ENCODE measurements at places on chromosomes 1 and 21.

DNA sequence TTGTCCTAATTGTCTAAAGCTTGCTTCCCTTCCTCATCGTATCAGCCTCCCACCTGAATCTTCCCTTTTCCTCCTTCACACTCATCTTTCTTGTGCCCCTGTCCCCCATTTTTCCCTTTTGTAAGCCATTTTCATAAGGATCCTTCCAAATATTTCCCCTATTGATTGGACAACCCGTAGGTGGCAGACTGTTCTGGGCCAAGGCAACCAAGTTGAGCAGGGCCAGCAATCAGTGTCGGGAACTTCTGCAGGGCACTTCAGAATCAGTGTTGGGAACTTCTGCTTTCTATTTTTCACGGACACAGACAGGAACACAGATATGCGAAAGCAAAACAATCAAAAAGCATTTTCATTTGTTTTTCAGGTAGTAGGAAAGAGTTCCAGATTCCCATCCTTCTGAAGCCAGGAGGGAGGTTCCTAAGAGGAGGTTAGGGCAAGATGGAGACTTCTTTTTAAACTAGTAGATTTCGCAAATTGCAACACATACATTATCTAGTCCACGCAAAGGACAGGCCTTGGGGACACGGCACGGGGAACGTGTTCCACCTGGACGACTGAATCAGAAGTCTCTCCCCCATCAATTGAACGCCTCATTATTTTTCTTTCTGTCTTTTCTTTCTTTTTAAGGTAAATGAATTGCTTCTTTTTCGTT, 691 bp upstream of the MPZL1 start:
- DNase-seq: peak; percentile 70

- DNase-seq: no peak
These were observed 71.8 kb upstream of the SAMSN1 start for GRCh38 chr21:14617871-14618270.

DNA sequence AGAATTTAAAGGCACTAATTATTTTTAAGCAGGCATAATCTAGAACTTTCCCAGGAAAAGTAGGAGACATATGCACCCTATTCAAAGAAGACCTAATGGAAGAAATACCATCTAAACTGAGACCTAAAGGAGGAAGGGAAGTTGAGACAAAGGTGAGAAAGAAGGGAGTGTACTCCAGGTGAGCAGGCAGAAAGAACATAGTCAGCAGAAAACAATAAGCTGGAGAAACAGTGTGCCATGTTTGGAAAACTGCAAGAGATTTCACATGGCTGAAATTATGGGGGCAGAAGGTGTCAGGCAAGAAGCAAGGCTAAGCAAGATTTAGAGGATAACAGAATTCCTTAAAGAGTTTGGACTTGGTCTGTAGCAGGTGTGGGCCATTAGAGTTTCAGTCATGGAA, 167.0 kb upstream of the USP25 start:
- no peak for DNase-seq

DNA sequence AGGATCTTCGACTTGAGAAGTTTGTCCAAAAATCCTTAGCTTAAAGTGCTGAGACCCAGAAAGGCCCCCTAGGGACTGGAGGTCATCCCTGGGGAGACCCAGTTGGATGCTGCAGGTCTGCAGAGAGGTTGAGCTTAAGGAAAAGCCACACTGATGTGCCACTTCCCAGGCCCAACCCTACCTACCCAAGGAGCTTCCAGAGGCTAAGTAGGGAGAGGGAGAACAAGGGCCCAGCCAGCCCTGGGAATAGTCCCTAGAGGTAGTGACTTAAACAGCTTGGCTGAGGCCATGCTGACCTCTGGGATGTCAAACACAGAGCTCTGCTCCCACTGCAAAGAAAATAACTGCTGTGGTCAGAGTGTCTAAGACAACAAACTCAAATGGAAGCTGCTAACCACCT, 693.7 kb downstream of the MATN1 start:
- no peak for DNase-seq

- DNase-seq: no peak
These were observed 17.5 kb downstream of the TRABD2B start for GRCh38 chr1:47979724-47980123.

DNA sequence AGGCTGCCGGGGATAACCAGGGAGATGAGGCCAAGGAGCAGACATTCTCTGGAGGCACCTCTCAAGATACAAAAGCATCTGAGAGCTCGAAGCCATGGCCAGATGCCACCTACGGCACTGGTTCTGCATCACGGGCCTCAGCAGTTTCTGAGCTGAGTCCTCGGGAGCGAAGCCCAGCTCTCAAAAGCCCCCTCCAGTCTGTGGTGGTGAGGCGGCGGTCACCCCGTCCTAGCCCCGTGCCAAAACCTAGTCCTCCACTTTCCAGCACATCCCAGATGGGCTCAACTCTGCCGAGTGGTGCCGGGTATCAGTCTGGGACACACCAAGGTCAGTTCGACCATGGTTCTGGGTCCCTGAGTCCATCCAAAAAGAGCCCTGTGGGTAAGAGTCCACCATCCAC, 19.4 kb upstream of the SH3D21 start:
- DNase-seq: no peak

GRCh38 chr1:63731117-63732043, 42.4 kb upstream of the ROR1 start:
- peak; percentile 86 for DNase-seq

- DNase-seq: no peak
These were observed 121.2 kb upstream of the KCNJ6 start for GRCh38 chr21:38037416-38037815.

GRCh38 chr1:24751833-24752232, 6.6 kb downstream of the CLIC4 start:
- no peak for DNase-seq

GRCh38 chr21:25342816-25343215, 264.5 kb downstream of the MRPL39 start:
- no peak for DNase-seq

- DNase-seq: peak; percentile 28
These were observed 234.2 kb upstream of the PTBP2 start for GRCh38 chr1:96487394-96487793.

GRCh38 chr1:237005674-237006073, 1.4 kb upstream of the MT1HL1 start:
- no peak for DNase-seq

DNA sequence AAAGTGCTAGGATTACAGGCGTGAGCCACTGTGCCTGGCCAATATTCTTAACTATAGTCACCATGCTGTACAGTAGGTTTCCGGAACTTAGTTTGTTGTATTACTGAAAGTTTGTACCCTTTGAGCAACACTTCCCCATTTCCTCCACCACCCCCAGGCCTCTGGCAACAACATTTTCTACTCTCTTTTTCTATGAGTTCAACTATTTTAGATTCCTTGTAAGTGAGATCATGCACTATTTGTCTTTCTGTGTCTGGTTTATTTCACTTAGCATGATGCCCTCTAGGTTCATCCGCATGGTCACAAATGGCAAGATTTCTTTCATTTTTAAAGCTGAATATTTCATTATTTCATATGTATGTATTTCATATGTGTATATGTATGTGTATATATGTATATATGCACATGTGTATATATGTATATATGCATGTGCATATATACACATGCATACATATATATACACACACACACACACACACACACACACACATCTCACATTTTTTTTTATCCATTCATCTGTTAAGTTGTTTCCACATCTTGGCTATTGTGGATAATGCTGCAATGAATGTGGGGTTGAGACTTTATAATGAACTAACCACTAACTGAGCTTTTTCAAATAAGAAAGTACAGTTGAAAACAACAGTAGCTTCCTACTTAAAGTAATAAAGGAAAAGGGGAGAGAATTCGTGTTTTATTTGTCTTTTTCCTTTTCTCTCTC, 256.8 kb upstream of the C1orf105 start:
- peak; percentile 73 for DNase-seq

DNA sequence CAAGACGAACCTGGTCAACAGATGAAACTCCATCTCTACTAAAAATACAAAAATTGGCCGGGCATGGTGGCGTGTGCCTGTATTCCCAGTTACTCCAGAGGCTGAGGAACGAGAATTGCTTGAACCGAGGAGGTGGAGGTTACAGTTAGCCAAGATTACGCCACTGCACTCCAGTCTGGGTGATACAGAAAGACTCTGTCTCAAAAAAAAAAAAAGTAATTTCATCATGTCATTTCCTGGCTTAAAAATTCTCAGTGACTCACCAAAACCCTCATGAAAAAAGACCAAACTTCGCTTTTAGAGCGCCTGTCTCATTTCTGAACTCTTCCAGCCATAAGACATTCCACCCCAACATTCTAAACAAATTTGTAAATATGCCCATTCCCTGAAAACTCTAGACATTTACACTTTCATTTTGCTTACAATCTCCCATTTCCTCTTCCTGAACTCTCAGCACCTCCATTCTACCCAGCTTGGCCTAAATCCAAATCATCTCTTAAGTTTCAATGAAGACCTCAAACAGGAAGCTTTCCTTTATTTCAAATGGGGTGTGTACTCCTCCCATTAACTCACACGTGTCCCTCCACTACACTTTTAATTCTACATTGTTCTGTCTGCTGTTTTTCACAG, 50.5 kb upstream of the PRRC2C start:
- peak; percentile 36 for DNase-seq

DNA sequence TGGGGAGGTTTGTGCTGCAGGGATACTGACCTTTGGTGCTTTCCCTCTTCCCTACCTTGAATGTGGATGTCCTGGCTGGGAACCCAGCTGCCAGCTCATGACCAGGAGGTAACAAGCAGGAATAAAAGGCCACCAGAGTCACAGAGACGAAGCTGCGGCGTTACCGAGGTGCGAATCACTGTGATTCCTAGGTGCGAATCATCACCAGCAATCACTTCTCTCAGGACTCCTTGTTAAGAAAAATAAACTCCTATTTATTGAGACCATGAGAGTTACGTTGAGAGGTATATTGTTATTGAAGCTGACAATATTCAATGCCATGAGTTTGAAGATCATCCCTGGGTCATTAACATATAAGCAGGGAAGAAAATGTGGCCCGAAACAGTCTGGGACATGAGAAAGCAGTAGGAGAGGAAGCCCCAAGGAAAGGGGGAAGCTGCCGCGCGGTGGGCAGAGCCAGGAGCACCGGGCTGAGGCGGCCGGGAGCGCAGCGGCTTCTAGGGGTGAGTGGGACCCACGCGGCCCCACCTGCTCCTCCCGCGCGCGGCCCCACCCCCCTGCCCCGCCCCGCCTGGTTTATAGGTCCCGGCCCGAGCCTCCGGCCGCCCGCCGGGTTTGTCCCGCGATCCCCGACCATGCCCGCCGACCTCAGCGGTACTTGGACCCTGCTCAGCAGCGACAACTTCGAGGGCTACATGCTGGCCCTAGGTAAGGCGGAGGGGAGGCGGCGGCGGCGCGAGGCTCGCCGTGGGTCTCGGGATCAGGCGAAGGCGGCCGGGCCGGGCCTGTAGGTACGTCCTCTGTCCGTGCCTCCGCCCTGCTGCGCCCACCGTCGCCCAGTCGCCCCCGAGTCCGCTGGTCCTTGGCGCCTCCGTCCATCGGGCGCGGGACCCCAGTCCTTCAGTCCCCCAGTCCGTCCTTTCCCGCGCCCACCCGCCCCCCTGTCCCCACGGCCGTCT, at the start of gene RBP7:
RBP7 (plus strand) TSS at position 605 of the 959 bp plus-strand sequence; CDS start at position 636, 31 bp downstream.
- peak; percentile 22 for DNase-seq

GRCh38 chr1:147812799-147813198, 52.4 kb upstream of the GJA5 start:
- DNase-seq: no peak

- DNase-seq: no peak
These were observed 109.6 kb downstream of the ZBTB18 start for GRCh38 chr1:244160455-244161235.

GRCh38 chr1:171279678-171280077, 31.4 kb downstream of the FMO1 start:
- no peak for DNase-seq

DNA sequence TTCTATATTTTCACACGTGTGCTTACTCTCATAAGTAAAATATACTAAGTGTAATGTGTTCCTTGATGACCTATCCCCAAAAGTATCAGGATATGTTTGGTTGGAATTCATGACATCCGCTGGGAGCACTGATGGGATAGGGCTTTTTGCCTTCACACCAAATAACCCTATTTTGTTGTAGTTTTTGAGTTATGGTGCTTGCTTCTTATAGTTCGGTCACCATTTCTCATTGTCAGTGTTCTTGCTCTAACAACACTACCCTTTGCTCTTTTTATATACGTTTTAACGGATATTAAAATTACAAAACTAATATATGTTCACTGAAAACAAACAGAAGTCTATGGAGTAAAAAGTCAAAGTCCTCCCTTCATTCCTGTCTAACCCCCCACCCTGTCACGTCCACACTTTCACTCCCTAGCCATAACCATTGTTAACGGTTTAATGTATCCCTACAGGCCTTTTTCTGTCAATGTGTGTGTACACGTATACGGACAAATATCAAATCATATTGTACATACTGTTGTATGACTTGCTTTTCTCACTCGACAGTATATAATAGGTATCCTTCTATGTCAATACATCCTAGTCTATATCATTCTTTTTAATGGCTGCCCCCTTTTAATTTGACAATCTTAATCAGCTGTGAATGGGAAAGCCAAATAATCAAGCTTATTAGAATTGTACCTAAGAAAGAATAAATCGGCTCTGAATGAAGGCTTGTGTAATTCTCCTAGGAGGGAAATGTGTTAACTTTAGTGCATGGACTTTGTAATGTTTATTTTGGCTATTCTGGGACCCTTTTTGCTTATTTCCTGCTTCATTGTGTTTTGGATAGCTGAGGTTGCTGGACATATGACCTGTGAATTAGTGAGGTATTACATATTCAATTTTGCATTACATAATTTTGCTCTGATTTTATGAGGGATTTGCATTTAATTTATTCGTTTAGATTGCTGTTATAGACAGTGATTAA, 3.5 kb upstream of the RNF220 start:
- no peak for DNase-seq

DNA sequence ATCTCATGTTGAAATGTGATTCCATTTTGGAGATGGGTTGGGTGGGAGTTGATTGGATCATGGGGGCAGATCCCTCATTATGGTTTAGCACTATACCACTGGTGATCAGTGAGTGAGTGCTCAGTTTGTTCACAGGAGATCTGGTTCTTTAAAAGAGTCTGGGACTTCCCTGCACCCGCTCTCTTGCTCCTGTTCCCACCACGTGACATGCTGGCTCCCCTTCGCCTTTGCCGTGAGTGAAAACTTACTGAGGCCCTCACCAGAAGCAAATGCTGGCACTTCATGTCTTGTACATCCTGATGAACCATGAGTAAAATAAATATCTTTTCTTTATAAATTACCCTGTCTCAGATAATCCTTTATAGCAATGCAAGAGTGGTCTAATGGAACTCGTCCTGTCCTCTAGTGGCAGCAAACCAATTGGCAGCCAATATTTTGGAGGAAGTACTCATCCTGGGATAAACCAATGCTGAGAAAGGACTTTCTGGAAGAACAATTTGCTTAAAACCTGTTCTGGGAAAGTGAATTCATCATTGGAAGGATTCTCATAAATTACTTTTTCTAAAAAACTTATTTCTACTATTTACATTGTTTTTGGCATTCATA, 27.8 kb upstream of the CYP4A11 start:
- DNase-seq: no peak

DNA sequence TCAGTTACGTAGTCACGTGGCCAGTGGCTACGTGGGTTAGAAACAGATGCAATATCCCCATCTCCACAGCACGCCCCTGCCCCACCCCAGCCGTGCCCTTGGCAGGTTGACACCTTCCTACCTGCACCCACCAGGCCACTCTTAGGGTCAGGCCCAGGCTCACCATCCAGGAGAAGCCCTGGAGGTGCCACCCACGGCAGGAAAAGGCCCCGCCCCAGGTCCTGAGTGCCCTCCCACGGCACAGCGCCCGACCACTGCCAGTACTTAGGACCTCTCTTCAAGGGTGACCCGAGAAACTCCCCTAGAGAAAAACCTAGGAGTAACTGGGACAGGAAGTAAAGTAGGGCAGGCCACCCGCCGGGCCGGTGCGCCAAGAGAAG, 1.5 kb downstream of the C1orf35 start:
- no peak for DNase-seq
